ENCODE measurements at places on chromosomes 3 and 15.

GRCh38 chr15:75346796-75347221, at the start of gene NEIL1:
NEIL1 (plus strand) TSS chr15:75347039; CDS start chr15:75348906, 1,867 bp downstream.
- DNase-seq, result peak; percentile 11

GRCh38 chr3:58135712-58136543, 74.8 kb downstream of the DNASE1L3 start:
- no peak for DNase-seq

GRCh38 chr3:152174876-152175527, 93.7 kb upstream of the MBNL1 start:
- no peak for DNase-seq

GRCh38 chr3:7112523-7113056, 251.7 kb downstream of the GRM7 start:
- DNase-seq, result no peak

- DNase-seq, result no peak
These were observed 37.1 kb downstream of the MAP3K13 start for GRCh38 chr3:185399737-185400667.

- DNase-seq, result peak; percentile 79
These were observed 8.3 kb downstream of the PSTPIP1 start for GRCh38 chr15:77002954-77003912.

DNA sequence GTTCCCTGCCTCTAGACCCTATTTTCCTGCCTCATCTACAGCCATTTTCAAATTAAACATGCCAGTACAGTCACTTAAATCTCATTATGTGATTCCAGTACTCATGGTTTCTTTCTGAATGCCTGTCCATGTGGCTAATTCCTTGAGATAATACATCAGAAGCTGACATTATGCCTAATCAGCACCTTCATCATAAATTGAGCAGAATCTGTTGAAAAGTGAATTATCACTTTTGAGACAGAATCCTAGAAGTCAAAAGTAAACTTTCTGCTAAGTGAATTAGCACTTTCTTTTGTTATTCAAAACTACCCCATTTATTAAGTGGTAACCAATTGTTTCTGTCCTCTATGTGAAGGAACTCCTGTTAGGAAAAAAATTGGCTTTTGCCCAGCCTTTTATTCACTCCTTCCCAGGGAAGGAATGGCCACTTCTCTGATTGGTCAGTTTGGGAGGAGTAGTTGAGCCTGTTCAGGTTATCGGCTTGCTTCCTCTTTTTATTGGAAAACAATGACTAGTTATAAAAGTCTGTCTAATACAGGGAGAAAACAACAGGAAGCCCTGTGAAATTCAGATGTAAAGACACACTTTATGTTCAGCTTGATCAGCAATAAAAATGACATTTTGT, 40.5 kb downstream of the OSTN start:
- no peak for DNase-seq
